Ascending aorta (tissue), 2 donors: ENCODE measurements at places on chromosomes 1 and 21. TPM values are rescaled to one million over a fixed set of nuclear protein-coding genes. Genes with fewer than 3 reads are reported as not detected.
A peak's percentile ranks its signal among the peaks of the same experiment; 100 is the strongest.

The USH2A gene
- not detected for total RNA-seq

GRCh38 chr1:202268032-202268431 lies 73.7 kb downstream of the UBE2T start:
- H3K27ac ChIP-seq: peak overlapping the region; percentile 3
- peaks cover 5% of the 10 kb centered on the region for H3K36me3 ChIP-seq
- H3K27me3 ChIP-seq: no peaks in the 10 kb centered on the region

The ZNF683 gene
- total RNA-seq: not detected

- no peaks in the 10 kb centered on the region for H3K27me3 ChIP-seq
- no peak overlapping the region for H3K4me3 ChIP-seq
- DNase-seq: no peak
- H3K4me1 ChIP-seq: no peaks in the 10 kb centered on the region
- no peaks in the 10 kb centered on the region for H3K36me3 ChIP-seq
- no peak overlapping the region for H3K27ac ChIP-seq
These were observed 85.8 kb downstream of the SYF2 start for GRCh38 chr1:25146451-25146855.

- H3K4me3 ChIP-seq: peak overlapping the region; percentile 50
- peaks cover 13% of the 10 kb centered on the region for H3K36me3 ChIP-seq
- peaks cover 11% of the 10 kb centered on the region for H3K4me1 ChIP-seq
- no peaks in the 10 kb centered on the region for H3K27me3 ChIP-seq
- DNase-seq: no peak
- H3K27ac ChIP-seq: peak overlapping the region; percentile 53
These were observed 2.2 kb downstream of the ATP1A2 start for GRCh38 chr1:160117709-160118183.

- no peaks in the 10 kb centered on the region for H3K36me3 ChIP-seq
- H3K27me3 ChIP-seq: no peaks in the 10 kb centered on the region
- no peak overlapping the region for H3K4me3 ChIP-seq
- no peak overlapping the region for H3K27ac ChIP-seq
- H3K4me1 ChIP-seq: peaks cover 10% of the 10 kb centered on the region
- no peak for DNase-seq
These were observed 7.4 kb downstream of the SH2D2A start for GRCh38 chr1:156809281-156809680.

The RASAL2 gene
- total RNA-seq: 57.5 TPM

DNA sequence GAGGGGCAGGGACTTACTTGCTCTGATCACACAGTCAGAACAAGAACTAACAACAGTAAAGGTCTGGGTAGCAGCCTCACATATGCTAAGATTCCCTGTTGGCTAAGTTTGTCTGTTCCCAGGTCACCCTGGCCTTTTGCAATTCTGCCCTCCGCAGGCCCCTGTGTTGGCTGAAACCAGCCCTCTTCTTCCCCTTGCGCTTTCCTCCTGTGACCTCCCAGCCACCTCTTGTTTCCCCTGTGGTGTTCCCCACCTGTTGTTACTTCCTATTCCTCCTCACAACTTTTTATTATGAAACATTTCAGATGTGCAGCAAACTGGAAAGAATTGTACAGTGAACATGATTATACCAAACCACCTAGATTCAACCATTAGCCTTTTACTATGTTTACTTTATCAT lies 23.4 kb downstream of the MAPKAPK2 start:
- no peaks in the 10 kb centered on the region for H3K27me3 ChIP-seq
- no peak overlapping the region for H3K4me3 ChIP-seq
- H3K4me1 ChIP-seq: peaks cover 45% of the 10 kb centered on the region

DNA sequence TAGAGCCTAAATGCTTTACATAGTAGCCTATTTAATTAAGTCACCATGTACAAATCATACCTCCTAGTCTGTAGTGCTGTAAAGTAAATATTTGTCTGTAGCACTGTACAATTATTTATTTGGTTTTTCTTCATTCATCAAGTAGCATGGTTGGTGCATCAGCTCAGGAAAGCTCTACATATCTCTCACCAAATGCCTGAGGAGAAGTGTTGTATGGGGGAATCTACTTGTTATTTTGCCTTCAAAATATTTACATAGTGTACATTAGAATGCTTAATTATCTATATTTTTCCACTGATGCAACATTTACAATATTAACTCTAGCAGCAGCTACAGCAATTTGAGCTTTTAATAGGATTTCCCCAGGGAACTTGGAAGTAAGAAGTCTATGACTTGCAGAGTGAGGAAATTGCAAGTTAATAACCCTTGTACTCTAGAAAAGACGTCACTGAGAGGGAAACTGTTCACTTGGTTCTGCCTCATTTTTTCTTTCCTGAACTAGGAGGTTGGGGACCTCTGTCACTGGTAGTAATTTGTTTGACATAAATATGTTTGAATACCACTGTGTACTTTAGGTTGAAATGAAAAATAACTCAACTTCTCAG lies 207.4 kb downstream of the PDE4B start:
- no peaks in the 10 kb centered on the region for H3K4me1 ChIP-seq
- no peak overlapping the region for H3K27ac ChIP-seq
- H3K4me3 ChIP-seq: no peak overlapping the region
- H3K27me3 ChIP-seq: no peaks in the 10 kb centered on the region

The SLC45A1 gene
- total RNA-seq: 3.2 TPM

The SLC25A33 gene
- total RNA-seq: 0.11 TPM

DNA sequence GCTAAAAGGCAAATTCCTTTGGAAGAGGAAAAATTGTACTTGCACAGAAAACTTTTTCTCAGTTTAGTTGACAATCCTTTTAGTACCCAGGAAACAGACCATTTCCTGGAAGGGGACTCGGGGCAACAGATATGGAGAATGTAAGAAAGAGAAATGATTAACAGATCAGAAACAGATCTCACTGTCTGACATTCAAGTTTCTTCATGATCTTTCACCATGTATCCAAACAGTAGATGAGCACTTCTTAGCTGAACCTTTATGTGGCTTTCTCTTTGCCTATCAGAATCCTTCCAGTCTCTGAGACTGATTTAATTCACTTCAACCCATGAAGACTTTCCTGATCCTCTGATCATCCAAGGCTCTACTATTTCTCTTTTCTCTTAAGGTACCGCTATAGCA lies 2.7 kb downstream of the TTLL7 start:
- H3K4me3 ChIP-seq: no peak overlapping the region
- DNase-seq: no peak
- no peaks in the 10 kb centered on the region for H3K36me3 ChIP-seq
- H3K27me3 ChIP-seq: no peaks in the 10 kb centered on the region
- peak overlapping the region; percentile 22 for H3K27ac ChIP-seq
